ENCODE measurements at places on chromosomes 1 and 21. TPM values are rescaled to one million over a fixed set of nuclear protein-coding genes. Genes with fewer than 3 reads are reported as not detected.

C1orf21 gene
- 1.9 TPM for total RNA-seq

GRCh38 chr1:187476671-187477070, 647.9 kb downstream of the PLA2G4A start:
- no peak overlapping the region for H3K4me3 ChIP-seq
- H3K4me1 ChIP-seq = no peaks in the 10 kb centered on the region
- H3K27ac ChIP-seq = no peak overlapping the region
- H3K27me3 ChIP-seq = no peaks in the 10 kb centered on the region
- DNase-seq = no peak

CCT8 gene
- total RNA-seq = 435 TPM

- H3K4me1 ChIP-seq = no peaks in the 10 kb centered on the region
- peaks cover 39% of the 10 kb centered on the region for H3K27me3 ChIP-seq
- no peak overlapping the region for H3K27ac ChIP-seq
- H3K4me3 ChIP-seq = no peak overlapping the region
- no peaks in the 10 kb centered on the region for H3K36me3 ChIP-seq
Observed at GRCh38 chr1:54977533-54978297, 2.7 kb upstream of the TMEM61 start.

PPFIA4 gene
- total RNA-seq = 21.4 TPM

GRCh38 chr21:17422931-17423330, 89.9 kb upstream of the CXADR start:
- DNase-seq = no peak
- H3K27ac ChIP-seq = no peak overlapping the region
- no peaks in the 10 kb centered on the region for H3K4me1 ChIP-seq
- H3K4me3 ChIP-seq = no peak overlapping the region
- peaks cover 1% of the 10 kb centered on the region for H3K27me3 ChIP-seq

GRCh38 chr1:158087320-158087927, 93.3 kb upstream of the CD1D start:
- no peaks in the 10 kb centered on the region for H3K27me3 ChIP-seq
- H3K4me1 ChIP-seq = no peaks in the 10 kb centered on the region
- H3K36me3 ChIP-seq = no peaks in the 10 kb centered on the region
- H3K27ac ChIP-seq = no peak overlapping the region
- DNase-seq = peak; percentile 41

- H3K4me1 ChIP-seq = peaks cover 34% of the 10 kb centered on the region
- H3K36me3 ChIP-seq = peaks cover 2% of the 10 kb centered on the region
- H3K27me3 ChIP-seq = no peaks in the 10 kb centered on the region
- no peak overlapping the region for H3K27ac ChIP-seq
Observed at GRCh38 chr1:230167419-230167852, 100.4 kb downstream of the GALNT2 start.

DNA sequence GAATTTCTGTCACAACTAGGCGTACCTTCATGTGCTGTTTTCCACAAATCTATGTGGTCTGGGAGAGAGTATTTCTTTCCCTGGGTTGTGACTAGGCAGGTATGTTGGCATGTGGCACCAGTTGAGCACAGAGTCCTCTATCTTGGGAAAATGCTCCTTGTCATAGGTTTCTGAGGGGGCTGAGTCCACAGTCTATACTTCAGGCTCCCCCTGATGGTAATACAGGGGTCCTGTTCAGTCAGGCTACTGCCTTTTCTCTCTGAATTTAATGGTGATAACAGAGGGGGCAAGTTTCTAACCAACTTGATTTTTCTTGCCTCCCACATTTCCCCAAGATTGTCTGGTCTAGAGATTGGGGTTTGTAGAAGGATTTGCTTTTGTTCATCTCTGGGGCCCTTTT, 35.8 kb downstream of the VANGL1 start:
- no peaks in the 10 kb centered on the region for H3K27me3 ChIP-seq
- H3K4me1 ChIP-seq = no peaks in the 10 kb centered on the region
- no peak for DNase-seq
- no peak overlapping the region for H3K27ac ChIP-seq

ST3GAL3 gene
- 16.0 TPM for total RNA-seq

NPL gene
- 7.8 TPM for total RNA-seq

HES3 gene
- not detected for total RNA-seq

GRCh38 chr1:175630076-175630475, 113.3 kb downstream of the TNR start:
- H3K27me3 ChIP-seq = peaks cover 8% of the 10 kb centered on the region
- H3K4me3 ChIP-seq = no peak overlapping the region
- no peak overlapping the region for H3K27ac ChIP-seq
- no peaks in the 10 kb centered on the region for H3K36me3 ChIP-seq
- DNase-seq = no peak

DNA sequence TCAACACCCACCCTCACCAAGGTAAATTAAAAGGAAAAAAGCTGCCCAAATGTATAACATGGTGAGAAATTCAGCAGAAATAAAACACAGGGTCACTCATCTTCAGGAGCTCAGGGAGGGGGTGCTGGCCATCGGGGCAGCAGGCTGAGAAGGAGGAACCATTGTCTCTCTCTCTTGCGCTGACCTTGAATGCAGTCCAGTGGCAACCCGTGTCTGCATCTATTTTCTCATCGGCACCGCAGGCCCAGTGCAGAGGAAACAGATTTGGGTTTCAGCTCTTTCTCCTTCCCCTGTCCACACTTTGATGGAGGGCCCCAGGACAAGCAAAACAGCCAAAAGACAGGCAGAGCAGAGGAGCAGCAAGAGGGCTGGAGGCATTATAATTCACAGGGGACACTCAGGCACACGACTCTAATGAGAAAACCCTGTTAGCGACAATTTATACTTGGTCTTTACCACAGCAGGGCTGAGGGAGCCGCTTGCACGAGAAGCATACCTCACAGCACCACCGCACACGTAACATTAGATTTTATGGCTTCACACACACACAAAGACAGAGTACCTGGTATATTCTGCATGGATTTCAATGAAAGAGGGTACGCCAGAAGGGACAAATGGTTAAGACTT, 18.6 kb downstream of the MKNK1 start:
- H3K36me3 ChIP-seq = peaks cover 30% of the 10 kb centered on the region
- no peaks in the 10 kb centered on the region for H3K27me3 ChIP-seq
- H3K27ac ChIP-seq = no peak overlapping the region

DNA sequence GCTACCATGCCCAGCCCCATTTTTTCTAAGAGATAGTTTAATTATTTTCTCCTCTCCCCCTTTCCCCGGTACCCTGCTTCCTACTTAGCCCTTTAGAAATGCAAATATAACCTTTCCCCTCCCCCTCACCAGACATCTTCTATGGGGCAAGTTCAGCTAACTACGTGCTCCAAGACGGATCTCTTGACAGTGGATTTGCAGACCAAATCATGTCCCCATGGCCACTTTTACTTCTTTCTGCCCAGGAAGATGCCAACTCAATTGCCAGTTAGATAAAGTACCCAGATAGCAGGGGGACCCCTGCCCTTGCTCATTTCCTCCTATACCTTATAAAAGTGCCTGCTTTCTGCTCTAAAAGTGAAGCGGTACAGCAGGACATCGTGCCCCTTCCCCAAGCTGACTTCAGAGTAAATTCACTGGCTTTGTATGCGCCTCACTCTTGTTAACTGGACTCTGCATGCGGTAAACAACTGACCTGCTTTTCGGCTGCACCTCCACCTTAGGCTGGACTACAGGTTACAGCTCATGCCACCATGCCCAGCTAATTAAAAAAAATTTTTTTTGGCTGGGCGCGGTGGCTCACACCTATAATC, 7.4 kb downstream of the DNAJC11 start:
- DNase-seq = no peak
- no peaks in the 10 kb centered on the region for H3K27me3 ChIP-seq
- no peak overlapping the region for H3K4me3 ChIP-seq
- no peak overlapping the region for H3K27ac ChIP-seq

GRCh38 chr1:25699500-25700143, 83.0 kb downstream of the MAN1C1 start:
- H3K27ac ChIP-seq = no peak overlapping the region
- no peak overlapping the region for H3K4me3 ChIP-seq
- peaks cover 2% of the 10 kb centered on the region for H3K36me3 ChIP-seq
- peaks cover 46% of the 10 kb centered on the region for H3K4me1 ChIP-seq
- no peaks in the 10 kb centered on the region for H3K27me3 ChIP-seq

DNA sequence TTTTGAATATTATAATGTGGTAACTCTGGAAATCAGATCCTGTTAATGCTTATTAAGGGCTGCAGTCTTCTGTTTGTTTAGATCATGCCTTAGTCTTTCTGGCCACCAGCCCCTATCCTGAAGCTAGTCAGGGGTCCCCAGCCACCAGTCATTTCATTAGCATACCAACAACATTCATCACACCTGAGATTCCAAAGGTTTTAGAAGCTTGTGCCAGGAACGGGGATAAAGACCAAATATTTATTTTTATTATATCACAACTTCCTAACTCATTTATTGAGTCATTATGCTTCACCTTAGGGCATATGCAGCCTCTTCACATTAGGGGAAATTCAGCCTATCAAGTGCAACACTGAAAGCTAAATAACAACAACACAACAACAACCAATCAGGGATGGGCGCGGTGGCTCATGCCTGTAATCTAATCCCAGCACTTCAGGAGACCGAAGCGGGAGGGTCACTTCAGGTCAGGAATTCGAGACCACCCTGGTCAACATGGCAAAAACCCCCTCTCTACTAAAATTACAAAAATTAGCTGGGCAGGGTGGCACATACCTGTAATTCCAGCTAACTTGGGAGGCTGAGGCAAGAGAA, 2.9 kb upstream of the PSEN2 start:
- no peak for DNase-seq
- peaks cover 23% of the 10 kb centered on the region for H3K4me1 ChIP-seq
- H3K27me3 ChIP-seq = peaks cover 23% of the 10 kb centered on the region
- H3K4me3 ChIP-seq = no peak overlapping the region
- no peaks in the 10 kb centered on the region for H3K36me3 ChIP-seq

A3GALT2 gene
- total RNA-seq = not detected

DNA sequence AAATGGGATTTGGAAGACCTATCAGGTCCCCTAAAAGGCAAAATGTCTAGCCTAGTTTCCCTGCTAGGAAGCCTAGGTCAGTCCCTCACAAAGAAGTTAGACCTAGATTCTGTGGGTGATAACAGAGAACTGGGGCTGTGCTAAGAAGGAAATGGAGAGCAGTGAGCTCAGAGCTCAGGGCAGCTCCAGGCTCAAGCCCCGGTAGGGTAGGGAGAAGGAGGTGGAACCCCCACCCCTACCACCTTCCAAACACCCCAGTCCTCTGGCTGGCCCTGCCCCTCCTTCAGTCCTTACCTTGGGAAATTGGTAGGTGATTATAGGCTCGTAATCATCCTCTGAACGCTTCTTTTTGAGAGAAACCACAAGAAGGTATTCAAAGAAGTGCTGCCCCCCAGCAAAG, 1.1 kb downstream of the DENND2D start:
- H3K4me1 ChIP-seq = peaks cover 58% of the 10 kb centered on the region
- peak overlapping the region; percentile 97 for H3K27ac ChIP-seq
- DNase-seq = no peak
- H3K36me3 ChIP-seq = peaks cover 62% of the 10 kb centered on the region

TMPRSS3 gene
- 49.8 TPM for total RNA-seq

GRCh38 chr1:220699044-220699443, 8.9 kb downstream of the C1orf115 start:
- no peaks in the 10 kb centered on the region for H3K4me1 ChIP-seq
- H3K4me3 ChIP-seq = no peak overlapping the region
- peaks cover 9% of the 10 kb centered on the region for H3K27me3 ChIP-seq
- no peaks in the 10 kb centered on the region for H3K36me3 ChIP-seq

- no peaks in the 10 kb centered on the region for H3K27me3 ChIP-seq
- DNase-seq = no peak
- H3K4me1 ChIP-seq = peaks cover 67% of the 10 kb centered on the region
Observed at GRCh38 chr1:101308935-101309333, 72.1 kb downstream of the S1PR1 start.

GRCh38 chr1:54994355-54994990, 4.3 kb upstream of the BSND start:
- no peak for DNase-seq

C8A gene
- total RNA-seq = not detected

DNA sequence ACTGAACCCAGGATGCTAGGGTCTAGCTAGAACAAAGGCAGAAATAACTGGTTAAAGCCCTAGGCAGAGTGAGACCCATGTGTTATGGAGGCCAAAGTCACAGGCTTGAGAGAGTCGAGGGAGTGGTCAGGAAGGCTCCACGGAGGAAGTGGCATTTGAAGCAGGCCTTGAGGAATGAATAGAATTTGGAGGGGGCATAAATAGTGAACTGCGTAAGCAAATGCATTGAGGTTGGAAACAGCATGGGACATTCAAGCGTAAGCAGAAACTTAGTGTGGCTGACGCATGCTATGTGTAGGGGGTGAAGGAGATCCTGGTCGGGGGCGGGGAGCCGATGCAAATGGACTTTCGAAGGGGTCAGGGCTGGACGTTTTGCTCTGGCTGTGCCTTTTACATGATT, 11.5 kb downstream of the AZIN2 start:
- no peaks in the 10 kb centered on the region for H3K36me3 ChIP-seq
- H3K27ac ChIP-seq = no peak overlapping the region

ODF2L gene
- total RNA-seq = 32.3 TPM

- no peaks in the 10 kb centered on the region for H3K27me3 ChIP-seq
- peaks cover 67% of the 10 kb centered on the region for H3K4me1 ChIP-seq
- no peak for DNase-seq
- peaks cover 55% of the 10 kb centered on the region for H3K36me3 ChIP-seq
Observed at GRCh38 chr1:198655459-198656121, 16.8 kb downstream of the PTPRC start.

GRCh38 chr1:41777695-41778094, 141.0 kb downstream of the HIVEP3 start:
- no peaks in the 10 kb centered on the region for H3K36me3 ChIP-seq
- H3K4me3 ChIP-seq = no peak overlapping the region
- H3K27me3 ChIP-seq = no peaks in the 10 kb centered on the region
- peaks cover 13% of the 10 kb centered on the region for H3K4me1 ChIP-seq

GRCh38 chr1:25622531-25622930, 5.9 kb downstream of the MAN1C1 start:
- H3K27ac ChIP-seq = no peak overlapping the region
- H3K27me3 ChIP-seq = peaks cover 5% of the 10 kb centered on the region
- peaks cover 69% of the 10 kb centered on the region for H3K4me1 ChIP-seq
- peaks cover 1% of the 10 kb centered on the region for H3K36me3 ChIP-seq
- DNase-seq = peak; percentile 55

DNA sequence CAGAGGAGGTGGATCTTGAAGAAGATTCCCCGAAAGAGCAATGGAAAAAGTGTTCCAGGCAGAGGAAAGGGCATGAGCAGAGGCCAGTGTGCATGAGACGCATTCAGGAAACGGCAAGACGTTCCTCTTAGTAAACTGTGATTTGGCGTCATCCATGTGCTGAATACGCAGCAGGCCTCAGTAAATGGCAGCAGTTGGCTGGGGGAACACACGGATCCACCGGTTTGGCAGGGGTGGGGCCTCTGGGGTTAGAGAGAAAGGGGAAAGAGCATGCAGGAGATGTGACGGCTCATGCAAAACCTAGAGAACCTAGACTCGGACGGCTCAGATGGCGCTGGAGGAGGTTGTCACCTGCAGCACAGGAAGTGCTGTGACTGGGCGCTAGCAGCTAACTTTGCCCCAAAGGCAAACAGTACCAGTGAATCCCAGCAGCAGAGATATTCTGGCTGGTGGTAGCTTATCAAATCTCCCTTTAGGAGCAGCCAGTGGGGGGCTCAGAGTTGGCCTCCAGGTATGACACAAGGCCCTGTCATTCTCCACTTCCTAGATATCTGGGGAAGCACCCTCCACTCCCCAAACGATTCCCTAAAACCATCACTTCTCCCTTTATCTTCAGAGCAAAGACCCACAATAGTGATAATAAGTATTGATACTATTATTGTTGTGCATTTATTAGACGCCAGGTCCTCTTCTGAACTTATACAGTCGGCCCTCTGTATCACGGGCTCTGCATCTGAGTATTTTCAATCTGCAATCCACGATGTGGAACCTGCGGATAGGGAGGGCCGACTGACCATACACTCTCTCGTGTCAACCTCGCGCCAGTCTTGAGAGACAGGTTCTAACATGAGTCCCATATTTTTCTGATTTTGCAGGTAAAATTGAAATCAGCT, 7.6 kb downstream of the LAPTM5 start:
- H3K27ac ChIP-seq = peak overlapping the region; percentile 96
- H3K4me3 ChIP-seq = peak overlapping the region; percentile 68
- H3K27me3 ChIP-seq = no peaks in the 10 kb centered on the region
- H3K4me1 ChIP-seq = peaks cover 97% of the 10 kb centered on the region
- DNase-seq = peak; percentile 83
